ENCODE measurements at places on chromosomes 12 and 14.

- no peak for DNase-seq
Observed at GRCh38 chr12:108633081-108633533, 587 bp downstream of the SELPLG start.

- DNase-seq = no peak
Observed at GRCh38 chr14:28607661-28608060, 158.9 kb upstream of the FOXG1 start.

DNA sequence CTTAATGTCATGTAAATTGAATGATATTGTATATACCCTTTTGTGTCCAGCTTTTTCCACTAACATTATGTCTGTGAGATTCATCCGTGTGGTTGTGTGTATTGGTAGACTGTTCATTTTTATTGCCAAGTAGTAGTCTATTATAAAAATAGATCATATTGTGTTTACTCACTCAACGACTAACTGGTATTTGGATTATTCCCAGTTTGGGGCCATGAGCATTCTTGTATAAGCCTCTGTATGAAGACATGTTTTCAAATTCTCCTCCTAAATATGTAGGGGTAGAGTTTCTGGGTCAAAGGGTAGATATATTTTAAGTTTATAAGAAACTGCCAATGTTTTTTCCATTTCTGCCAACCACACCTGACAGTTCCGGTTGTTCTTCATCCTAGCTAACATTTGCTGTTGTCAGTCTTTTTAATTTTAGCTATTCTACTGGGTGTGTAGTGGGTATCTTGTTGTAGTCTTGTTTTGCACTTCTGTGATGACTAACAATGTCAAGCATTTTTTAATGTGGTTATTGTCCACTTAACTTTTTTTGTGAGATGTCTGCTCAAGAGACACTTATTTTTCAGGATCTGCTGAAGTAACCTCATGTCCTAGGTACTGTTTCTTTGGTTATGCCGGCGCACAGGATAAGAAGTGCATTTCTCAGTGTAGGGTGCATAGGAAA, 93.2 kb downstream of the DACT1 start:
- no peak for DNase-seq

GRCh38 chr14:95609398-95609990, 74.6 kb downstream of the GLRX5 start:
- peak; percentile 72 for DNase-seq
